ENCODE measurements at places on chromosomes 11 and 22.

DNA sequence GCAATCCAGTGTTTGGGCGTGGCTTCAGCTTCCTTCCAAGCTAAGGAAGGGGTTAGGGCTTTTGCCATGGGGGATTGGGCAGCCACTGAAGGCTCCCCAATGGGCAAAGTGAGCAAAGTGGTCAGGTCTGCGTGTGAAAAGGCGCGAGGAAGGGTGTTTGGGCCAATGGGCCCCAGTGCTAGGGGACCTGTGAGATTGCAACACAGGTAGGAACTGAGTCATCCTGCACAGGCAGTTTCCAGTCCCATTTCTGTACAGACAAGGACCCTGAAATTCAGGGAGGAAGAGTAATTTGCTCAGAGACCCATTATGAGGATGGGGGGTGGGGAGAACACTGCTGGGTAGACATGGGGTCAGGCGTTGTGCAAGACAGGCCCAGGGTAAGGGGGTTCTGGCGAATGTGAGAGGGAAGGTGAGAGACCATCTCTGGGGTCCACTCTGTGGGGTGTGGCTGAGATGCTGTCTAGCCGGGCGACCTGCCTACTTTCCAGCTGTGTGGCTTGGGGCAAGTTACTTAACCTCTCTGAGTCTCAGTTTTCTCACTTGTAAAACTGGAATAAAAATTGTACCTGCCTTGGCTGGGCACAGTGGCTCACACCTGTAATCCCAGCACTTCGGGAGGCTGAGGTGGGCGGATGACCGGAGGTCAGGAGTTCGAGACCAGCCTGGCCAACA, 7.3 kb downstream of the CCDC88B start:
- no peak for DNase-seq

DNA sequence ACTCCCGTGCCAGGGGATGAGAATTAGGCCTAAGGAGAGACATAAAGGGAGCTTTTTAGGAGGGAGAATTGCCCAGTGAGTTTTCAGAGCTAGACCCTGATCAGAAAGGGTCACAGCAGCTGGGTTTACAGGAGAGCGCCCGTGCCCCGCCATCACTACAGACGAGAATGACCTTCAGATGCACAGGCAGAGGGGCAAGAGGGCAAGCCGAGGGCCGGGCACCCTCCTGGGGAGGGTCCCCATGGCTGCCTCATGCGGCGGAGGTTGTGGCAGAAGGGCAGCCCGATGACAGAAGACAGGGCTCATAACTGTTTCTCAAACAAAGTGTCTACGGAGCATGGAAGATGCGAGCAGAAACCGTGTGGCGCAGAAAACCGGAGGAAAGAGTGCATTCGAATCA, 72.2 kb downstream of the TRMU start:
- no peak for DNase-seq

GRCh38 chr11:106121570-106122320, 44.3 kb downstream of the AASDHPPT start:
- DNase-seq = no peak

GRCh38 chr22:45007391-45008185, 2.2 kb downstream of the PHF21B start:
- no peak for DNase-seq

DNA sequence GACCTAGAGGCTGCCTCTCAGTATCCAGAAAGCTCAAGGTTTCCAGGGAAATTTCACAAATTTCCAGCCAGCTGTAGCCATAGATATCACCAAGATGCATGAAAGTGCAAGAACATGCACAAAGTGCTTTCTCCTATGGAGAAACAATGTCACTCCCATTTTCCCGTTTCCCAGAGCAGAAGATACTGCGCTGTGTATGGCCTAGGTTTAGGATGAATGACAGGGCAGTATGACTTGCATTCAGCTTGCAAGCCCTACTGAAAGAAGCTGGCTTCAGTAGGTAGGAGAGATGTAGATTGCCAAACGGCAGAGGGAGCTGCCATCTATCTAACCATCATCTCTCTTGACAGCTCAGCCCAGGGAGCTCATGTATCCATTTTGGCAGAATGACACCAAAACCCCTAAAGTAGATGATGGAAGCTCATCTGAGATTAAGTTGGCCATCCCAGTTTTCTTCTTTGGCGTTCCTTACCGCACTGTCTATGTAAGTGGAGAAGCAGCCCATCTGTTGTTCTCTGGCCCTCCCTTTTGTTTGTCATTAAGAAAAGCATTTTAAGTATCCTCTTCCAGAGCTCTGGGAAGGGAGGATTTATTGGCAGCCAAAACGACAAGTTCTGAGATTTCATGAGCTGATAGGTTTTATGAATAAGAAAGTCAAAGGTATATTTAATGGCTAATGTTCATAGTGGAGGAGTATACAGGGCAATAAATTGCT, 4.6 kb downstream of the TECTA start:
- no peak for DNase-seq

DNA sequence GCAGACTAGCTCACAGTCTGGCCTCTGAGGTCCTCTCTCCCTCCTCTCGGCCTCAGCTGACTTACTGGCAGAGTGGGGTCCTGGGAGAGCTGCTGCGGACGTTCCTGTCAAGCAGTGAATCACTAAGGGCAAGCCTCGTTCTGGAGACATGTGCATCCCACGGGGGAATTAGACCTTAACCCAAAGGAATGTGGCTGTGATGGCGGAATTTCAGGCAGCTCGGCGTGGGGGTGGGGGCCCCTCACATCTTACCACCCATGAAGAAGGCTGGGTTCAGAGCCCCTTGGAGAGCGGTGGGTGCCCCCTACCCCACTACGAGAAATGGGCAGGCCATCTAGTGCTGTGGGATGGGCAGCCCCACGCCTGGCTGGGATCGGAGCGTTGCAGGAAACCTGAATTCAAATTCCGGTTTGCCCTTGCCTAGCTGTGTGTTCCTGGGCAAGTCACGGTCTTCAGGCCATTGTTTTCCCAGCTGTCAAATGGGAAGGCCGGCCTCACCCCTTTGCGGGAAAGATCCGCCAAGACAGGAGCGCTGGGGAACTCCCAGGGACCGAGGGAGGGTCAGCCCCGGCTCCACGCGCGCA, 554 bp downstream of the LRRC32 start:
- DNase-seq = no peak

GRCh38 chr11:74641905-74642304, 49.5 kb downstream of the POLD3 start:
- no peak for DNase-seq

GRCh38 chr11:43933608-43934551, 8.6 kb upstream of the C11orf96 start:
- no peak for DNase-seq

- no peak for DNase-seq
Measured at GRCh38 chr11:131253142-131253655, 117.2 kb upstream of the NTM start.

DNA sequence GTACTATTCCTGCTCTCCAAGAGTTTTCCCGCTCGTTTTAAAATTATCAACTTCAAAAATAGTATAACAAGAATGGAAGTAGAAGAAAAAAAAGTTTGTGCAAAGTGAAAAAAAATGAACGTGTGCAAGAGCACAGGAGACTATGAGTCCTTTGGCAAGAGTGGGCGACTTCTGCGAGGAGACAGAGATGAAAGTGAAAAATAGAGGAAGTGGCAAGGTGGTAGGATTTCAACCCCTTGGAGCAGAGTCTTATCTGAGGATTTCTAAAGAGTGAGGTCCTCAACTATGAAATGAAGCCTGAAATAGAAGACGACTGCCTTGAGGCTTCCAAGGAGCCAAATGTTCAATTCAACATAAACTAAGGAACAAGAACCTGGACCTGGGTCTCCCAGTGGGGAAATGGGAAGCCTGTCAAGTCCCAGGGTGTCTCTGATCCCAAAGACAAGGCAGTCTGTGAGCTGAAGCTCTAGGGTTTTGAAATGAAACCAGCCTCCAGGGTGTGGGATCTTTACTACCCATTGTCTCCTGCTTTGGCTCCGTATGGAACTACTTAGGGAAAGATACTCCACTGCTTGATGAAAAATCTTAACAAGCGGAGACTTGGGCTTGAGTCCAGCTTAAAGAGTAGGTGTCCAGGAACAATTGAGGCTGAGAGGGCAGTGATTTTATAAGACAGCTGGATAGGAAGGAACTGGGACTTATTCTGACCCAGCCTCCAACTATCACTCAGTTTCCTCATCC, 4.8 kb downstream of the P4HA3 start:
- no peak for DNase-seq

DNA sequence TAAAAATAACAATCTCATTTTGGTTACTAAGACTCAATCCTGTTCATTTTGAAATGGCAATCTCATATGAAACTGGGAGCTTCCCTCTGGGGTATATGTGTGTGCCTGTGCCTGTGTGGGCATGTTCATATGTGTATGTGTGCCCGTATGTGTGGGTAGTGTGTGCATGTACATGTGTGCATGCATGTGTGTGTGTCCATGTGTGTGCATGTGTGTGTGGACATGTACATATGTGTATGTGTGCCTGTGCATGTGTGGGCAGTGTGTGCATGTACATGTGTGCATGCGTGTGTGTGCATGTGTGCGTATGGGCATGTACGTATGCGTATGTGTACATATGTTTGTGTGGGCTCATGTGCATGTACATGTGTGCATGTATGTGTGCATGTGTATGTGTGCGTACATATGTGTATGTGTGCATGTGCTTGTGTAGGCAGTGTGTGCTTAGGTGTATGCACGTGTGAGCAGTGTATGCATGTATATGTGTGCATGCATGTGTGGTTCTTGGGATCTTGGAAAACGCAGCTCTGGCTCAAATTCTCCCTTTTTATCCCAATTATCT, 24.5 kb upstream of the CACNG2 start:
- DNase-seq = no peak

Measured in GM12891 (cell line).